ENCODE measurements at places on chromosomes 7 and 10.

- DNase-seq, result no peak
These were observed 64.7 kb upstream of the DUSP5 start for GRCh38 chr10:110432814-110433565.

GRCh38 chr7:150385302-150385723 lies 6.2 kb downstream of the ZNF775 start:
- DNase-seq, result no peak

GRCh38 chr10:131758062-131758938 lies 142.5 kb upstream of the PPP2R2D start:
- DNase-seq, result no peak

- no peak for DNase-seq
These were observed 2.5 kb downstream of the VSTM2A start for GRCh38 chr7:54544527-54545240.

DNA sequence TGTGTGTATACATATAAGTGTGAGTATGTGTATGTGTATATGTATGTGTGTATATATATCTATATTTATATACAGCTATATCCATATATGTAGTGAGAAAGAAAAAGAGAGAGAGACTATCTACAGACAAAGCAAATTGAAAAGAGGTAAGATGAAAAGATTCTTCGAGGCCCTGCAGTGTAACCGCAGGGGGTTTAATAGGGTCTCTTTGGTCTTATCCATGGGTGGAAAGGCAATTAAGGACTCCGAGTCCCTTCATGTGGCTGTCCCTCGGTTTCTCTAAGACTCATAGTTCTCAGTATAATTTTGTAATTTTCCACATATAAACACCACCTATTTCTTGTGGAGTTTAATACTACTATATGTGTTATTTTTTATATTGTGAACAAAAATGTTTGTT lies 50.6 kb upstream of the JAZF1 start:
- DNase-seq, result no peak

- DNase-seq, result no peak
These were observed 66.5 kb downstream of the SYPL1 start for GRCh38 chr7:106045586-106045985.

- peak; percentile 57 for DNase-seq
These were observed 11.0 kb downstream of the RHBDD2 start for GRCh38 chr7:75889826-75890225.

DNA sequence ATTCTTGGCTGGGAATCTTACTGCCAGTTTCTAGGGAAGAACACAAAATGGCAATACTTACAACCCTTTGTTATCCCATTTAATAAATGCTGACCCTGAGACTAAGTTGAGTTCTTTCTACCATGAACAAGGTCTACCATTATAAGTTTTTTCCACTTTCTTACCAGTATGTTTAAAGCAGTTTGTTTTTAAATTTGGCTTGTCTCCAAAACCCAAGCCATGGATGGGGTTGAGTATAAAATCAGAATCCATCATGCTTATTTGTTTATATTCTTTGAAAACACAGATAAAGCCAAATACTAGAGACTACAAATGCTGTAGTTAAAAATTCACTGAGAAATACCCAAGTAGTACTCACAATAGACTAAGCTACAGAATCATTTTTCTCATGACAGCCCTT lies 41.1 kb upstream of the HNRNPH3 start:
- no peak for DNase-seq

DNA sequence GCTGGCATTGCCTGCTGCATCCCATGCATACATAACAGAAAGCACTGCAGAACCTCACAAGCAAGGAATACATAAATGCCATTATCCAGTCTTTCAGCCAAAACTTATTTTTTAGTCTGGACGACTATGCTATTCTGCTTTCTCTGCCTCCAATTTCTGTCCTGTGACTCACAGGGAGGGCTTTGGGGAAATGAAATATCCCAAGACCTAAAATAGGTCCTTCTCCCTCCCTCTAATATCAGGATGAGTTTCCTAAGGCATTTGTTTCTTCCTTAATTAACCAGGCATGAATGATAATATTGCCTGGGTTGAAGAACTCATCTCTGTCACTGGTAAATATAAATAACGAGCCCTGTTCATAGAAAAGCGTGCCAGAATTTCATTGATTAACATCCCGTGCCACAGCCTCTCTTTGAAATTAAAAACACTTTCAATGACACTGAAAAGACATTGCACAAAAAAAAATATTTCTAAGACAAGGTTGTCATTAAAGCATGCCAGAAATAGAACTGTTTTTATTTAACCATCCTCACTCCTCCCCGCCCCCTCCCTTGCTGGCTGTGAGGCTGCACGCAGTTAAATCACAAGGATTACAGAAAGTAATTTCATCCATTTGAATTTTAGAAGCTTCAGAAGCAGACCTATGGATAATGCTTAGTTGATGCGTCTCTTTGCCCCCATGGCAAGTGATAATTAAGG lies 103.0 kb upstream of the ANKRD1 start:
- DNase-seq, result no peak

GRCh38 chr7:122143376-122143750 lies 686 bp downstream of the AASS start:
- DNase-seq, result no peak

GRCh38 chr10:108789919-108790318 lies 1133.4 kb downstream of the XPNPEP1 start:
- no peak for DNase-seq

- no peak for DNase-seq
These were observed 22.7 kb upstream of the ZCCHC24 start for GRCh38 chr10:79468015-79468560.

DNA sequence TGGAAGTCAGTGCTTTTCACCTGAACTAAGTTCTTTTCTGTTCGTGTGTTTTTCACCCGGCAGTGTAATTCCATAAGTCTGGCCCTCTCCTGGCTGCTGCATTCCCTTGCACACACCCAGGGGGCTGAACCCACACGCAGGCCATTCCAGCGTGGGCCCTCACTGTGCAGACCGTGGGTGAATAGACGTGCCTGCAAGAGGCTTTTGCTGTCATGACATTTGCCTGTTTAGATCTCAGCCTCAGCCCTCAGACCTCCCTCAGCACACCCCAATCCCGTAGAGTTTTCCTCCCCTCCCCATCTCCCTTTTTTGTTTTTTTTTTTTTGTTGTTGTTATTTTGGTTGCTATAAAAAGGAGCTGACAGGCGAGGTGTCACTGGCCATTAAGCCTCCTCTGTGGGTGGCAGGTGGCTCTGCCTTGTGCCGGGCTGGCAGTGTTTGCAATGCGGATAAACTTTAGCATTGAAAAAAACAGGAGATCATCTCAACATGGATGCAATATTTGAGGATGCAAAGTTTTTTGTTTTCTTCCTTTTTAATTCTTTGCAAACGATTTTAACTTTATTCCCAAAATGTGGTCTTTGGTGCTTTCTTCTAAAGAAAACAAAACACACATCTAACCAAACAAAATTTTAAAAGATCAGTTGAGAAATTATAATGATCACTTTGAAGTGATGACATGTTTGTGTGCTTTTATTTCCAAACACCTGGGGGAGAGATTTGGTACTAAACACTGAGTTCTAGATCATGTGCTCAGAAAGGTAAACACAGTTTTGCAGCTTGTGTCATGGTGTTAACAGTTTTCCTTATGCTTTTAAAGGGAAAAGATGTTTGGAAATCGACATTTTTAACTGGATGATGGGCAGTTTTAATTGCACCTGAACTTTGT lies 58.8 kb downstream of the WDR37 start:
- DNase-seq, result no peak

DNA sequence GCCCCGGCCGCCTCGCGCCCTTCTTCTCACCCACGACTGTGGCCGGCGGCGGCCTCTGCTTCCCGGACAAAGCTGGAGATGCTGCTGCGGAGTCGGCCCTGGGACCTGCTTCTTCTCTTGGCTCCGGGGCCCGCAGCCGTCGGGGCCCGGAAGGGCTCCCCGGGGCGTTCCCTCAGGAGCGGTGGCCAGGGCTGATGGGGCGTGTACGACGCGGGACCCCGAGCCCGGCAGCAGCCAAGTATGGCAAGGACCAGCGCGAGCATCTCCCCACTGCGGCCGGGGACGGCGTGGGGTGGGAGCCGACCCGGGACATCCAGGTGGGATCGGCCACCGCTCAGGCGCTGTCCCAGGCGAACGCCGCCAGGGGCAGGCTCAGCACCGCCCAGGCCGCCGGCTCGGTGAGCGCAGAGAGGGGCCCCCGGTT lies 27.6 kb upstream of the BMS1 start:
- DNase-seq, result no peak

DNA sequence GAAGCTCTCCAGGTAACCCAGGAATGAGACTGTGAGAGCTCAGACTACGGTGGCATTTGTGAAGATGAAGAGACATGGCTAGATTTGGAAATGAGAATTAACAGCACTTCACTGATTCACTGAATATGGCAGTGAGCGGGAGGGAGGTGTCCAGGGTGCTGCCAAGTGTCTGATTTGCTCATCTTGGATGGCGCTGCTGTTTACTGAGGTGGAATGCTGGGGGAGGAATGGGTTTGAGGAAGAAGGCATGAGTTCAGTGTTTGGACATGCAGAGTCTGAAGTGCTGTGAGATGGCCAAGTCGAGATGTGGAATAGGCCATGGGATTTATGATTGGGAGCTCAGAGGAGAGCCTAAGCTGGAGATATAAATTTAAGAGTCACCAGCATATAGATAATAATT lies 437.1 kb upstream of the NPVF start:
- DNase-seq, result no peak

GRCh38 chr7:151195616-151196450 lies 8.8 kb upstream of the ASB10 start:
- no peak for DNase-seq

DNA sequence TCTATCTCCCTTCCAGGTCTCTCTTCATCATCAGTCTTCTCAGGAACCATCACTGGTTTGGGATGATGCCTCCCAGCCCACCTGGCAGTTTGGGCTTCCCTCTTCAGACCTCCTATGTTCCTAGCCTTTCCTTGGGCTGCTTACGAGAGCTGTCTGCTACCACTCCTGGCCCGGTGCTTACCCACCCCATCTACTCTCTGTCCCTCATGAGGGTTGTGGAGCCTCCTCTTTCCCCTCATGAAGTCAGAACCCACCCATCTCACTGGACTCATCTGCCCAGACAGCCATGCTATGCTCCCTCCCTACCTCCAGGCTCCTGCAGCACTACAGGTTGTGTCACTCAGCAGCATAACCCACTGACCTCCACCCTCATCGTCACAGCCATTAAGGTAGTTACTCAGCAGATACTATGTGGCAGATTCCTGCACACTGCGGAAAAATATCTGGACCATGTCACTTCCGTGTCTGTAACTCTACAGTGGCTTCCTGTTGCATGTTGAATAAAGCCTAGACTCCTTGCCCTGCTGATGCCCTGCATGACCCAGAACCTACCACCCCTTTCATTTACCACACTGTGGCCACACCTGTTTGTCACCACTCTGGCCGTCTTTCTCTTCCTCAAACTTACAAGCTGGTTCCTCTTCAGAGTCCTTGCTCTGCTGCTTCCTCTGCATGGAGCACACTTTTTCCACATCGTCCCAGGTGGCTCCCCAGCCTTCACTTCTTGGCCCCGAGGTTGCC lies 2.0 kb downstream of the DBNL start:
- DNase-seq, result no peak

DNA sequence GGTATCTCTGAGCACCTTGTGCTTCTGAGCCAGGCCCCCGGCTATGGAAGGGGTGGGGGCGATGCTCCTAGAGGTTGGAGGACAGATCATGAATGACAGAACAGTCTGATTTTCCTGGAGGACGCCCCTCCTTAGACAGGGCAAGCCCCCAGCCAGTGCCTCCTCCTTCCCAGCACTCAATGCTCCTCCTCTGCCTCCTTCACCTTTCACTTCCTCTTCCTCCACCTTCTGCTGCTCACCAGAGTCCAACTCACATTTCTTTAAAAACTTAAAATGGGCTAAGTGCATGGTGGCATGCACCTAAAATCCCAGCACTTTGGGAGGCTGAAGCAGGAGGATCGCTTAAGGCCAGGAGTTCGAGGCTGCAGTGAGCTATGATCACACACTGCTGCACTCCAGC lies 71.1 kb upstream of the CUX1 start:
- no peak for DNase-seq

- DNase-seq, result no peak
These were observed 1.7 kb upstream of the SLC35B4 start for GRCh38 chr7:134318443-134318842.

DNA sequence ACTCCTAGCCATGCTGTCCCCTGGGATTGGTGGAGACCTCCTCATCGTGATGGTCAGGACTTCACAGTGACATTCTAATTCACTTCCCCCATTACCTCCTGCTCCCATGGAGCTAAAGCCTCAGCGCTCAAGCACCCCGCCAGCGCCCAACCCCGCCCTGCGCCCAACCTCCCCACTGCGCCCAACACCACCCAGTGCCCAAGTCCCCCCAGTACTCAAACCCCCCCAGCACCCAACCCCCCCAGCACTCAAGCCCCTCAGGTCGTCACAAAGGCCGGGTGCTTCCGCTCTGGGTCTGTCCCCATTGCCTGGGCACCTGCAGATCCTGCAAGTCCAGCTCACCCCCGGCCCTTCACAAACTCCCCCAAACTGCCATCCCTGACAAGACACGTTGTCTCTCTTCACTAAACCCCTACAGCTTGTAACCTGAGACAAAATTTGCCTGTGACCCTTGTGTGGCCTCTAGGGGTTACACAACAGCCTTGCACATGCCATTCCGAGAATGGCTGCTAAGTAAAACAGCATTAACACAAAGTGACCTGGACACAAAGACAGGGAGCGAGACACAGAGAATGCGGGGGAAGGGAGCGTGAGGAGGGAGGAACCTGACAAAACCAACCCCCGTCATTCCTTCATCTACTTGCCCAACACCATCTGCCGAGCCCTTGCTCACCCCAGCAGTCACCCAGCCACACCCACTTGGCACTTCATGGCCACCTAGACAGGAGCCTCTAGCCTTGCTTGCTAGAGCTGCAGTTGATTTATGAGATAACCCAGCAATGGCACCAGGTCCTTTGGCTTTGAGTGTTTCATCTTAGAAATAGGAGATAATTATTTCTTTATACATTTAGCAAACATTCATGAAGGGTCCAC lies 107.8 kb downstream of the ADARB2 start:
- no peak for DNase-seq

DNA sequence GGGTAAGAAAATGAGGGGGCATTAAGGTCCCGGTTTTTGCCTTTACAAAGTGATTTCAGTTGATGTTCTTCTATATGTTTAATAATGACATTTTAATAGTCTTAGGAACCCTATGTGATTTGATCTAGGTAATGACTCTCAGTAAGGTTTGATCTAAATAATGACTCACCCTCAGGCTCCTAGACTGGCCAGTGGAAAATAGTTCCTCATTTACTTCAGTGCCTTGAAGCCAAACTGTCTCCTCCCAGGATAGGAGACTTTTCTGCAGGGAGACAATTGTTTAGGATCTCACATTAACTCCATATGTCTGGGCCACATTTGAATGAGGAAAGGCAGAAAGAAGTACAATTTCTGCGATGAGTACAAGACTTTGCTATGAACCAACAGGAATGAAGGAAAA lies 1331.9 kb downstream of the XPNPEP1 start:
- no peak for DNase-seq

All from GM04503 (cell line).